ENCODE measurements at places on chromosomes 16 and 17.

- no peak for DNase-seq
These were observed 48.3 kb downstream of the BAIAP2 start for GRCh38 chr17:81083125-81083765.

DNA sequence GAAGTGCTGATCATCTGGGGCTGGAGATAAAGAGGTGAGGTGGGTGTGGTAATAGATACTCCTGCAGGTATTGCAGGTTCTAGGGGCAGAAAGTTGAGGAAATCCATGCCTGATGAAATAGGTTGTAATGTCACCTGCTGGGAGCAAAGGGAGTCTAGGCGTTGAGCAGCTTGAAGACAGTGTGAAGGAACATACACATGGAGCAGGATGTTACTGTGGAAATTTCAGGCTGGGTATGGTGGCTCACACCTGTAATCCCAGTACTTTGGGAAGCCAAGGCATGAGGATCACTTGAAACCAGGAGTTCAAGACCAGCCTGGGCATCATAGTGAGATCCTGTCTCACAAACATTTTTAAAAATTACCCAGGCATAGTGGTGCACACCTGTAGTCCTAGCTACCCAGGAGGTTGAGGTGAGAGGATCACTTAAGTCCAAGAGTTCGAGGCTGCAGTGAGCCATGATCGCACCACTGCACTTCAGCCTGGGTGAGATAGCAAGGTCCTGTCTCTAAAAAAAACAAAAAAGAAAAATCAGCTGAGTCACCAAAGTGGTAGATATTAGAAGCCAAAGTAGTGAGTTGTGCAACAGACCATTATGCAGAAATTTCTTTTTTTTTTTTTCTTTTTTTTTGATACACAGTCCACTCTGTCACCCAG lies 9.1 kb upstream of the CRYBA1 start:
- DNase-seq: no peak

- no peak for DNase-seq
These were observed 587 bp downstream of the MMP2 start for GRCh38 chr16:55479430-55480140.

DNA sequence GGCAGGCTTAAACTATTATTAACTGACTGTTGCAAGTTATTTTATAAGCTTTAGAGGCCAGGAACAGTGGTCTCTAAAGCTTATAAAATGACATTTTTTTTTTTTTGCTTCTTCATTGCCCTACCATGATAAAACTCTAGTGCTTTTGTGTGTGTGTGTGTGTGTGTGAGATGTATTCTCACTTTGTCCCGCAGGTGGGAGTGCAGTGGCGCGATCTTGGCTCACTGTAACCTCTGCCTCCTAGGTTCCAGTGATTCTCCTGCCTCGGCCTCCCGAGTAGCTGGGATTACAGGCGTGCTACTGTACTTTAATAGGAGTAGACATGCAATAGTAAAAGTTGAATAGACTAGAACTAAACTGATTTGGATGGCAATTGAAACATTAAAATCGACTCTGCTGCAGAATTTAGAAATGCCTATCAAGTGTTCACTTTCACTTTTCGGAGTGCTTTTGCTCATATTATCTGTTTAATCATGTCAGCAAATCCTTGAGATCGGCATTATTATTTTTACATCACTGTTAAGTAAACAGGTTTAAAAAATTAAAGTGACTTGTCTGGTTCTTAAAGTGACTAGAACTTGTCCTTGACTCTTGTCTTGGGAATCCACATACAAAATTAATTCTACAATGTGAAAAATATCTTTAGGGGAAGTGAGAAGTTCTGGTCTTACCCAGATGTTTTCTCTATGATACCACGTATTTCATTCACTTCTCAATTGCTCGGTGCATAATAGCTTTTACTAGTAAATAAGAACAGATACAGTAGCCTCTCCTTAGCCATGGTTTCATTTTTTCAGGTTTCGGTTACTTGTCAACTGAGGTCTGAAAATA lies 8.4 kb upstream of the PCTP start:
- no peak for DNase-seq

DNA sequence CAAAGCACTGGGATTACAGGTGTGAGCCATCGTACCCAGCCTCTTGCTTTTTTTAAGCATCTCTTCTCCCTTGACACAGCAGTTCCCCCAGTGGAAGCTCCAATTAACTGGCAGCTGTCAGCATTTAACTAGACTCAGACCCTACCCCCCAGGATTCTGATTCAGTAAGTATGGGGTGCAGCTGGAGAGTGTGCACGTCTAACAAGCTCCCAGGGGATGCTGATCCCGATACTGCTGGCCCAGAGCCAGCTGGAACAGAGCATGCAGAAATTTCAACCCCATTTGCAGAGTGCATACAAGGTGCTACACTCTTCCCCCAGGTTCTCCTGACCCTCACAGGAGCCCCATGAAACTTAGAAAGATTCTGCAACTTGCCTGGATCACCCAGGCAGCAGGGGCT lies 27.7 kb upstream of the BCO1 start:
- DNase-seq: no peak

DNA sequence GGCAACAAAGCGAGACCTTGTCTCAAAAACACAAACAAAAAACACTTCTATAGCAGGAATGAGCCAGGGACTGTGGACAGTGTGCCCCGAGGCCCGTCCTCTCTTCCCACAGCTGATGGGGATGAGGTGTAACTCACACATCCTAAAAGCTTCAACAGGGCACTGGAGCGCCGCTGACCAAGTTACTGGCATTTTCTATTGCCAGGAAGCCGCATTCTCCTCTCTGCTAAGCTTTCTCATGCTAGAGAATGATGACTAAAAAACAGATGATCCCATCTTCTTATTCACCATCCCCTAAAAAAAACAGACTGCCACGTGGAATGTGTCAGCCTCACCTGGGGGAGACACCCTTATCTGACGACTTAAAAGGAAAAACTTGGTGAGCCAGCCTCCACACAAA lies 16.3 kb downstream of the CARHSP1 start:
- no peak for DNase-seq

DNA sequence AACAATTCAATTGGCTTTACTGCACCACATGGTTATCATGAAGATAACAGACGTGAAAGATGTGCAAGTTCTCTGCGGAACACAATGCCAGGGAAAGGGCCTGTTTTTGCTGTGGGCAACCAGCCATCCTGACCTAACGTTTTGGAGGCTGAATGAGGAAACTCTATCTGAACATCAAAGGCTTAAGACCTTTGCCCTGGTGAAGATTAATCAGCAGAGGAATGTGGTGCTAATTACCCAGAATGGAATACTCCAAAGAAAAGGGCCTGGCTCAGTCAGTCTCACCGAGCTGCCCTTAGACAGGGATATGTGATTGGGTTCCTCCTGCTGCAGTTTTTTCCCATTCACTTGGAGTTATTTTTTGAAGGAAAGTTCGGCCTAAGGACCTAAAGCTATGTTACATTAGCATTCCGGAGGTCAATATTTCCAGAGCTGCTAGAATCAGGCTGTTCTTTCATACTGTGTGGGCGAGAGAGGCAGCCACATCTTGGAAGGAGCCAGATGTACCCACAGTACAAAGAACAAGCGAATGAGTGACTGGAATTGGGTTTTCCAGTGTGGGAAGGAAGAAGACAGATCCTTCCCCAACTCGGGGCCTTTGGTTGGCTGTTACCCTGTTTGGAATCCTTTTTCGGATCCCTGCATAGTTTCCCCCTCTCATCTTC lies 15.5 kb downstream of the ASIC2 start:
- no peak for DNase-seq

- no peak for DNase-seq
These were observed 335 bp downstream of the SLC25A35 start for GRCh38 chr17:8294814-8295316.

DNA sequence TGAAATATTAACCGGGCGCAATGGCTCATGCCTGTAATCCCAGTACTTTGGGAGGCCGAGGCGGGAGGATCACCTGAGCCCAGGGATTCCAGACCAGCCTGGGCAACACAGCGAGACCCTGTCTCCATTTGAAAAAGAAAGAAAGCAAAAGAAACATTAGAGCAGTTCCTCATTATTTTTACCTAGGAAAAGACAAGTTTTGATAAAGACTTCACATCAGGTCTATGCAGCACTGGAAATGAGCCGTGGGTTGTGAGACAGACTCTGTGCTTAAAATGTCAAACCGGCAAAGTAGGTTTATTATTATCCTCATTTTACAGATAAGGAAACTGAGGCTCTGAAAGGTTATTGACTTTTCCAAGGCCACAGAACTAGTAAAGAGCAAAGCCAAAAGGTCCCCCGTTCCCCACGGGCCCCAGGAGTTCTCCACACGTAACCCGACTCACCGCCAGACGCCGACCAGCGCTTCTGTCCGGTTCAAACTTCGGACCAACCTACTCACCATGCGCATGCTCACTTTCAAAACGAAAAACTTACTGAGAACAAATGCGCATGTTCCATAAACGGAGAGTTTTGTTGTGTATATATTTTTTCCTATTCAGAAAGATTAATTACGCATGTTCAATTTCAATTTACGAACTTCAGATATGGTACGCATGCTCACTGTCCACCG lies 356 bp downstream of the TUBD1 start:
- DNase-seq: no peak

GRCh38 chr17:6775871-6776405 lies at the start of gene FBXO39:
Gene FBXO39, plus strand, starts transcription at chr17:6776215. Its CDS starts 3,654 bp downstream, at chr17:6779869.
- no peak for DNase-seq

DNA sequence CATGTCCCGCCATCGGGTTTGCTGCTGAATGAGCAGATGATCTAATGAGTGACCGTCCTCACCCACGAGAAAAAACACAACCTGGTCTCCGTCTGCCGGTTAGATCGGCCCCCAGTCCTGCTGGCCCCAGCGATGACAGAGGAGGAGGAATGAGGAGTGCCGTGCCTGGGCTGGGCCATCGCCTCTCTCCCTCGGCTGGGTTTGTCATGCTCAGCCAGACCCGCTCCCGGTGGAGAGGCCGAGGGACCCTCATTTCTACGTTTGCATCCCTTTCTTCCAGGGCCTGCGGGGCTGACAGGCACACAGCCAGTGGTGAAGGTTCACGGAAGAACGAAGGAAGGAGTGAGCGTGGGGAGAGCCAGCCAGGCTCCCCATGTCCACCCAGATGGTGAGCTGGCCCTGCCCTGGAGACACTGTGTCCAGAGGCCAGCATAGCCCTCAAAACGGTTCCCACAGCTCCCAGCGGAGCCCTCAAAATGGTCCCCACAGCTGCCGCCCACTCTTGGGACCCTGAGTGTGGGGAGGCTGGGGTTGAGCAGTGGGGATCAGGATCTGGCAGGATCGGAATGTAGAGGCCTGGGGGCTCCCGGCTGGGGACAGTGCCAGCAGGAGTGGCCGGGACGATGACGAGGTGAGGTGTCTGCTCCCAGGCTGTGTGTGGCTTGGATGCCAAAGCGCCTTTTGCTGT lies 23.9 kb downstream of the CBFA2T3 start:
- DNase-seq: no peak

- no peak for DNase-seq
These were observed 43.1 kb downstream of the TBCD start for GRCh38 chr17:82794781-82795482.

DNA sequence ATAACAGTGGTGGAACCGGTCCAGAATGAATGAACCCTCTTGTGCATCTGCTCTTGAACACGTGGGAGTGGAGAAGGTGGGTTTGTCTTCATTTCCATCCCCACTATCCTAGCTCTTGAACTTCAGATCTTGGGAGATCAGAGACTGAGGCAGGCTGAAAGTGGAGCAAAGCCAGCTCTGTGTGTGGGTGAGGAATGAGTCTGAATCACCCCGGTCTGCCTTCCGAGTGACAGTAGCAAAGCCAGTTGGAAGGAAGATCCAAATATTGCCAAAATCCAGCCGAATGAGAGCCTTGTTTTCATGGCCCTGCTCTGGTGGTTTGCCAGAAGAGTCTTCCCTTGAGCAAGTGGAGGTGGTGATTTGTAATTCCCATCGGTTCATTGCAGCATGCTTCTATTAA lies 29.0 kb upstream of the ASIC2 start:
- DNase-seq: no peak

DNA sequence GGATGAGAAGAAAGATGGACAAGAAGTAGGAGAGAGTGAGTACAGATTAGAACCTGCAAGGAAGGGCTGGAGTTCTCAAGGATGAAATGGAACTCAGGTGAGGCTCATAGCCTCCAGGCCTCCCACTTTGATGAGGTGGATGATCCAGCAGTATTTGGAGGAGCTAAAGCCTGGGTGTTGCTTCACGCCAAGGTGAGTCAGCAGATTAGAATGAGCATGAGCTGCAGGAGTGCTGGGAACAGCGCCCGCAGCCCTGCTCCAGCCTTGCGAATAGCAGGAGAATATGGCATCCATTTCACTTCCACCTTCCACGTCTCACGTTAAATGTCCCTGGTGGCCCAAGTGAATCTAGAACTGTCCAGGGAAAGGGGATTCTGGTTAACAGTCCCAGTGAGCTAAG lies 94.4 kb upstream of the CPHXL start:
- DNase-seq: no peak

DNA sequence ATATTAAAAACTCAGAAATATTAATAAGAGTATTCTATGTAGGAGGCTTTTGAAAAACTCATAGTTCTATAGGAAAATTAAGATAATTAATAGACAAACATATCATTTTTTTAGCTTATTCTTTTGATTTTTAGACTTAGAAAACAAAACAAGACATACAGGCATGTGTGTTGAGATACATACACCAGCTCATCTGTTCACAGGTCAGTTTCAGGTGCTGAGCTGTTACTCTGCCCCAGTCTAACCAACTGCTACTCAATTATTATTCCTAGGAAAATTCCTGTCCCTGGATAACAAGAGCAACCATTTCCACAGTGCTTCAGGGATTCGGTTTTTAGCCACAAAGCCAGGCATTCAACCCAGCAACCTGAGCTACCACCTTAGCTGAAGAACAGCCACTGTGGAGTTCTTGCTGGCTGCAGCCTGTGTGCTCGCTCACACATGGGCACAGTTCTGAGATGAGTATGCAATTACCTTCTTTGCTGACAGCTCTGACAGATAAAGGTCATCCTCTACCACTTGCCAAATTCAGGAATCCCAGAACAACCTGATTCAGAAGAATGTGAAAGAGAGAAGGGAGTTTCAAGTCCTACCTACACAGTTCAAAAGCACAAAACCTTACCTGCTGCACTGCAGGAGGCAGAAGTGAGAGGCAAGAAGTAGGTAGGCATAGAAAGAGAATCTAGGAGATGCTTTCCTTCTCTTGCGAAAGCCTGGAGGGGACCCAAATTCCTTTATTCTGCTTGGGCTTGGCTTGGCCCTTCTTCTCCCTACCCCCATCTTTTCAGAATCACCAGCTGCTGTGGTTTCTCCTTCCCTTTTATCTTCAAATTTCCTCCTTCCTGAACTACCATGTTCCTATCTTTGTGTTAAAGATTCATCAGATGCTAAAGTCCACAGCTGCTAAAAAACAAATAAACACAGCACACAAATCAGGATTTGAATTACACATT lies 62.7 kb downstream of the TEX2 start:
- DNase-seq: no peak

DNA sequence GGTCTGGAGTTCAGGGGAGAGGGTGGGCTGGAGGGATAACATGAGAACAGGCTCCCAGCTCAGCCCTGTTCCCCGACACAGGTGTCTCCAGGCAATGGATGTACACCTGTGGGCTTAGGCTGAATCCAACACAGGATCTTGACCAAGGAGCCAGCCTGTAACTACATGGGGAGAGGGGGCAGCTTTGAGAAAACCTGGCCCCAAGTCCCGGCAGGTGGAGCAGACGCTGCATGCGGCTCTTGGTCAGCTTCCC lies 73.3 kb upstream of the TOB1 start:
- no peak for DNase-seq

Data from NCI-H187 (cell line).